AG08395 (cell line): ENCODE measurements at places on chromosomes 1 and 21.
A peak's percentile ranks its signal among the peaks of the same experiment; 100 is the strongest.

DNA sequence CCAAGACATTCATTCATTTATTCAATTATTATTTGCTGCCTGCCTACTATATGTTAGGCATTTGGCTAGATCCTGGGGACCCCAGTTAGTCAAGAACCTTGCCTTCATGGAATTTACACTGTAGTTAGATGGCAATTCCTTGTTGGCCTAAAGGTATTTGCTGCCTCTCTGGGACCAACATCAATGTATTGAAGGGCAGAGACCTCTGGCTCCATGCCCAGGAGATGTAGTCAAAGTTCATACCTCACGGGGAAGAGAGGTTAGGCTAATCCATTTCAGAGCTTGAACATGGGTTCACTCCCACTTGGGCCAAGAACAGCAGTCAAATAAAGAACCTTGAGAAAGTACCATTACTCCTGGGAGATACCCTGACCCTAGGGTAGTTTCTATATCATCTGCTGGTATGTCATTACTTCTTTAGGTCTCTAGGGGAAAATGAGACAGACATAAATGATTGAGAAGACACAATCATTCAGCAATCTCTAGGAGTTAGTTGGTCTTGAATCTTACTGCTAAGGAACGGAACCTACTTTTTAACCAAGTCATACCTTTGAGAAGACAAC, 32.0 kb downstream of the SORT1 start:
- no peak for DNase-seq

- DNase-seq: no peak
Observed at GRCh38 chr1:111163363-111163762, 23.3 kb downstream of the CEPT1 start.

DNA sequence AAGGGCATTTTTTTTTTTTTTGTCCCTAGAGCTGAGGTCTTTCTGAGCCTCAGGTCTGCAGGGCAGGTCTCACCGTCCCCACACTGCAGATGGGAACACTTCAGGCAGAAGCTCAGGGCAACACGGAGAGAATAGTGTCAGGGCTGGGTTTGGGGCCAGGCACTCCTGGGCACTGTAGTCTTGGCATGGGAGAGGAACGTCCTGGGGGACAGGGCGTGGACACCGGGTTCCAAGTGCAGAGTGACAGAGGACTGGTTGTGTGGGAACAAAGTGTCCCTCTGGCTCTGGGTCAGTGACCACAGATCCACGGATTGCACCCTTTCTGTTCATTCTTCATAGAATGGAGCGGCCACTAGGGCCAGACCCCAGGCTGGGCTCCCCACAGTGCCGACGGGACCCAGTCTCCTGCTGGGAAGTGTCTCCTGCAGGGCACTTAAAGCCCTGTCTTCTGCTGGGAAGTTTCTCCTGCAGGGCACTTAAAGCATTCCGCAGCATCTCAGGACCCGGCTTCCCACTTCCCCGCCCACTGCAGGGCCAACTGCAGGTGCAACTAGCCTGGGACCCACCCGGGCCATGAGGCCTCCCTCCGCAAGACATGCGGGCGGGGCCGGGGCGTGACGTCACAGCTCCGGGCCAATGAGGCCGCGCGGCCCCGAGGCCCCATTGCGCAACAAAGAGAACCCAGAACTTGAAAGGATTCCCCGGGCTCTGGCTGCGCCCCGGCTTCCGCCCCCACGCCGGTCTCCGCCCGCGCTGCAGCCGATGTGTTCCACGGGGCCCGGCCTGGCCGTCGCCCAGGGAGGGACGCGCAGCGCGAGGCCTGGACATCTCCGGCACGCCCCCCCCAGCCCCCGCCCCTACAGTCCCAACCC, 1.2 kb downstream of the GPR153 start:
- peak; percentile 90 for DNase-seq

- DNase-seq: peak; percentile 45
Observed at GRCh38 chr1:198499588-198499987, 40.9 kb downstream of the ATP6V1G3 start.

- no peak for DNase-seq
Observed at GRCh38 chr1:115230281-115230680, 107.8 kb downstream of the NGF start.

- DNase-seq: peak; percentile 65
Observed at GRCh38 chr1:207959141-207959825, 48.4 kb upstream of the CD34 start.

DNA sequence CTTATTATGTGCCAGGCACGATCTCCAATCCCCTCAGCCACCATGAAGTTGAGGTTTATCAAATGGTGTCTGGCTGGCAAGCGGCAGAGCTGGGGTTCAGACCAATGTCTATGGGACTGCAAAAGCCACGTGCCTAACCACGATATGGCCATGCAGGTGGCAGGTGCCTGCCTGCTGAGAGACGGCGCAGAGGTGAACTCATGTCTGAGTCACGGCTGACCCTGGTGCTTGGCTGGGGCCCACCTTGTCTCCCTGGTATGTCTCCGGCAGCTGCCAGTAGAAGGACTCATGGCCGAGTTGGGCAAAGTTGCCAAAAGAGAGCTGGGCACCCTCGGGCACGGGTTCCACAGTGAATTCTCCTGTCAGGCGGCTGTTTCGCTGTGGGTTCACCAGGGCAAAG, 59.9 kb downstream of the LDLRAD2 start:
- no peak for DNase-seq

GRCh38 chr1:33228935-33229487, 27.3 kb upstream of the ZNF362 start:
- DNase-seq: peak; percentile 87

DNA sequence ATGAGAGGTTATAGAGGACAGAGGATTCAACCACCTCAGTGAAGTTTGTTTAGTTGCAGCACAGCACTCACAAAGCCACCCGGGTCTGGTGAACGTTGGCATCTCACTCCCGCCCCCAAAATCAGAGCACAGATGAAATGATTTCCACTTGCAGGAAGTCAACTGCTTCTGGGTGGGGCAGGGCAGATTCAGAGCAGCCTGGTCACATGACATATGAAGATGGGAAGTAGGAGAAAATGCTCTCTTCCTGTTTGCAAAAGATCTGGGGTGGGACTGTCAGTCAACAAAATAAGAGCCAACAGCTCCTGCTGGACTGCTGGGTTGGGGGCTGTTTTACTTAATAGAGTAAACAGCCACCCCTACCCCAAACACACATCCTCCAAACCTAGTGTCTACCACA, 43.2 kb downstream of the LRRC71 start:
- peak; percentile 27 for DNase-seq

DNA sequence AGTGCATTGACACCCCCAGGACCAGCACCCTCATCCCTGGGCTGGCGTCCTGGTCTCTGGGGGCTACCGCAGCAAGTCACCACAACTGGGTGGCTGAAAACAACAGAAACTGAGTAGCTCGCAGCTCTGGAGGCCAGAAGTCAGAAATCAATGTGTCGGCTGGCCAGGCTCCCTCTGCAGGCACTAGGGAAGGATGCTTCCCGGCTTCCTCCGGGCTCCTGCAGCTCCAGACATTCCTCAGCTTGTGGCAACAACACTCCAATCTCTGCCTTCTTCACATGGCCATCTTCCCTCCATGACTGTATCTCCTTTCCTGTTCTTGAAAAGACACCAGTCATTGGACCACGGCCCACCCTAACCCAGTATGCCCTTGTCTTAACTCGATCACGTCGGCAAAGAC, 224.2 kb downstream of the NPHP4 start:
- no peak for DNase-seq

DNA sequence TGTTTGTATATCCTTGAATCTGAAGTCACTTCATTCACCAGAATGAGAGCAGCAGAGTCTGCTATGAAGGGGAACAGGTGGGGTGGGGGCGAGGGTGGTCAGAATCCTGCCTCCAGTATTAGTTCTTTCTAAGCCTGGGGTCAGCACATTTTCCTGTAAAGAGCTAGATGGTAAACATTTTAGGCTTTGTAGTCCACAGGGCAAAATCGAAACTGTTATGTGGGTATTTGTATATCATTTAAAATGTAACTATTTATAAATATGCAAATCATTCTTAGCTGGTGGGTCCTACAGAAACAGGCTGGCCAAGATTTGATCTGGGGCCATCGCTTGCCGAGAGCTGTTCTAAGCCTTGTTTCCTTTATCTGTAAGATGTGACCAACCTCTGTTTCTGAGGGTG, 96.0 kb downstream of the IGSF21 start:
- no peak for DNase-seq

GRCh38 chr1:189217646-189218045, 1260.0 kb downstream of the BRINP3 start:
- no peak for DNase-seq

DNA sequence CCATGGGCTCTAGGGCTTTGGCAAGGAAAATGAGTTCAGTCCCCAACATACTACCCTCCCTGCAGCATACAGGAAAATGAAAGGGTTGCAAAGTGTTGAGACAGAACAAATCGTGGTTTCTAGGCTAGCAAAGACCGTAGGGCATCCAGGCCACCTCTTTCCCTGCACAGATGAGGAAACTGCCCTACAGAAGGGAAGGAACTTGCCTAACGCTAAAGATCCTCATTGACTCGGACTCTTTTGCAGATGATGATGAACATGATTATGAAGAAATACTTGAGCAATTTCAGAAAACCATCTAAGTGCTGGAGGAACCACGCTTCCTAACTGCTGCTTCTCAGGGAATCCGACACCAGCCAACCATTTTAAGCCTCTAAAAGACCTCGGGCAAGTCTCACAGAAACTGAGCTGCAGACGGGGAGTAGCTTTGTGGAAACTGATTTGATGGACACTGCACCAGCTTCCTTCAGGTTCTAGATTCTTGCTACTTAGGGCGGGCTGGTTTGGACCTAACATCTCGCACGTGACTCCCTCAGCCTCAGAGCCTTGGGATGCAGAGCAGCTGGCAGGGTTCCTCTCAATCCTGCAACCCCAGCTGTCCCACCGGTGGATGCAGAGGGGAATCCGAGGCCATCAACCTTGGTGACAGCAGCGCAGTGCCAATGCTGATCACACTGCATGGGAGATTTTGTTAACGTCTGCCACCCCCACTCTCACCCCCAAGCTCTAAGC, 13.4 kb downstream of the THEMIS2 start:
- no peak for DNase-seq

- no peak for DNase-seq
Observed at GRCh38 chr1:15104768-15105167, 48.8 kb upstream of the TMEM51 start.

DNA sequence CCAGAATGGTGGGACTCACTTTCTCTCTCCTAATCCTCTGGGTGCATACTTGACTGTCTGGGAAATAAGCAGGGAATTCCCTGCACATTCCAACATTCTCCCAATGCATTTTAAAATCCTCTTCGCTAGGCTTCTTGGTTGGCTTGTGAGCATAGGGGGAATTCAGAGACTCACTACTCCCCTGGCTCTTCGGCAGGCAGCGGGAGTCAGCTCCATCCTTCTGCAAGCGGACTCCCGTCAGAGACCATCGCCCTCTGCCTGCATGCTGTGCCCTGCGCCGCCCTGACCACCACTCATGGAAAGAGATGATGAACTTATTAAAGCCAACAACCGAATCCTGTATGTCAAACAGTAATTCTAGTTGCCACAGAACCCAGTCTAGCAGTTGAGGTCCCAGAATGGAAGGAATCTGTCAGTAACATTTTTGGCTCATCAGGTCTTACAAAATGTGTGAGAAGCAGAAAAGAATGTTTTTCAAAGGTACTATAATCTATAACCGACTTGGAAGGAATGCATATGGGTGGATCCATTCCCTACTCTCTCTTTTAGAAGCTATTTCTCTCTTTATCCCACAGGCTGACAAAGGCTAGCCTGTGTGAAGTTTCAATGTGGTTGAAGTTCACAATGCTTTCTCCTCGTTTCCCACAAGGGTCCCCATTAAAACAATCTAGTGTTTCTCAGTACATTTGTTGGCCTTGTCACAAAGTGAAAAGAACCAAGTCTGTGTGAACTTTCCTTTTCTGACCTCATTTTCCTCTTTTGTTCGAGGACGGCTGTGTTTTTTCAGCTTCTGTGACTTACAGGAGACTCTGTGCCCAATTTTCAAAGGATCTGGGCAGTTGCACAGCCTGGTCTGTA, 119.1 kb upstream of the ADAR start:
- no peak for DNase-seq

DNA sequence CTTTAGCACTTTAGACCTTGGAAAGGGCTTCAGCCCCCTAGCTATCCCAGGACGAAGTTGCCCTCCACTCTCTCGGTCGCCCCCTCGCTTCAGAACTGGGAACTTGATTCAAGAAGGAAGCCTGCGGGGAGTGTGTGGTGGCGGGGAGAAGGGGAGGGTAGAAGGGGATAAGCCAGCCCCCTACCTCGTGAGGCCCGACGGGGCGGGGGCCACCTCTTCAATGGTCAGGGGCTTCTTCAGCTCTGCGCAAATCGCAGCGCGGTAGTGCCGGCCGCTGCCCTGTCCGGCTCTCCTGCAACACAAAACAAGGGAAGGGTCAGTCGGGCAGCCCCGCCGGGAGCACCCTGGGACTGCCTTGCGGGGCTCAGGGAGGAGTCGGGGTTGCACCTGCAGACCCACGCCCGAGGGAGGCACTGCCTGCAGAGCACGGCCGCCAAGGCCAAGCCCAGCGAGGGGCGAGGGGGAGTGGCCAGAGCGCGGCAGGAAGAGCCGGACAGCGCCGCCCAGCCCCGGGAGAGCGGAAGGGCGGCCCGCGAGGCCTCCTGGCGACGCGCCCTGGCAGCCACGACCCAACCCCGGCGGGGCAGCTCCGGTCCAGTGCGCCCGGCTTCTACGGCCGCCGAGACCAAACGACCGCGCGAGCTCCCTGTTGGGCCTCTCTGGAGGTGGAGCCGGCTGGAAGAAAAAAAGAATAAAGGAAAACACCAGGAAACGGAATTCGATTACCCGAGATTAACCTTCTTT, 56.2 kb upstream of the RASAL2 start:
- peak; percentile 93 for DNase-seq

DNA sequence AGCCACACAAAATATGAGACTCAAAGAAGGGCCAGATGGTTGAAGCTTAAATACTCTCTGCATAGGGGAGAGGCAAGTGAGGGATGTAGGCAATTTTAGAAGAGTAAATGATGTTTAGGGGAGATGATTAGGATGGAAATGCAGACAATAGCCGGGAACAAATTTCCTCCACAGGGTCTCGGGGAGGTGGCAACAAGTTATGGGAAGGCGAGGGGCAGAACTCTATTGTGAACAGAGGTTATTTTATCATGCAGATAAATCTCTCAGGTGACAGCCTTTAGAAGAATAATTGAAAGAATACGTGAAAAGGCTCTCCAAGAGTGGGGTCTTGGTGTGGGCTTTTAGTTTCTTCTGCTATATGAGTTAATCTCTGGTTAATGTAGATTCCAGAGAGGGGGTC, 166.7 kb downstream of the GALNT2 start:
- DNase-seq: no peak

GRCh38 chr1:171742577-171742922, 685 bp upstream of the VAMP4 start:
- peak; percentile 21 for DNase-seq

DNA sequence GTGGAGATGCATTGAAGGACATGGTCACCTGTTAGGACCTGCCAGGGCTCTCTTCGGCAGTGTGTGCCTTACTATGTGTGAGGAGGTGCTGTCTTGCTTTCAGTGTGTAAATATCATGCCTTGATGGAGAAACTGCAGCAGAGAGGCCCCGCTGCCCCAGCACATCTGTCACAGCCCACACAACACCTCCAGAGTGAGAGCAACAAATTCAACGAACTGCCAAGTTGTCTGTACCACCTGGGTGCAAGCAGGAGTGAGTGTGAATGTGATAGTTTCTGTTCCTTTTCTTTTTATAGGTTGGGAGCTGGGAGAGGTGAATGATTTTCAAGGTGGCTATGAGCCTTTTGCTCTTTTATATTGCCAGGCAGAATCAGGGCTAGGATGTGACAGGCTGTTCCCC, 114.6 kb upstream of the KIAA0040 start:
- DNase-seq: no peak
